Astrocyte of the hippocampus (primary cell): ENCODE measurements at places on chromosomes 1 and 21.

- peak; percentile 61 for DNase-seq
Measured at GRCh38 chr1:204258213-204259115, 44.7 kb upstream of the GOLT1A start.

DNA sequence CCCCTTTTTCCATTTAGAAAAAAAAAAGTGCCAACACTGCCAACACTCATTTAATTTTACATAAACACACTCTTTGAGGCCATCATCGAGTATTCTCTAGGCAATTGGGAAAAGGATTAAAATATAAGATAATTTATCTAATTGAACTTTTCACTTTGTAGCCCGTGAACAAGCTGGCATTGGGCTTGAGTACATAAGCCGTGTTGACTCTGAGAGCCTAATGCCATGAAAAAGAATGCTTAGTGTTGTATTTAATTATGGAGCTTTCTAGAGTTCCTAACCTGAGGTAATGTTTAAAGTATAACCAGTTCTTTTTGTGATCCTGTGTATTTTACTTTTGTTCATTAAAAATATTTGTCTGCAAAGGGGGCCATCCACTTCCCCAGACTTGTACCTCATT, 193.8 kb downstream of the LYPLAL1 start:
- no peak for DNase-seq

DNA sequence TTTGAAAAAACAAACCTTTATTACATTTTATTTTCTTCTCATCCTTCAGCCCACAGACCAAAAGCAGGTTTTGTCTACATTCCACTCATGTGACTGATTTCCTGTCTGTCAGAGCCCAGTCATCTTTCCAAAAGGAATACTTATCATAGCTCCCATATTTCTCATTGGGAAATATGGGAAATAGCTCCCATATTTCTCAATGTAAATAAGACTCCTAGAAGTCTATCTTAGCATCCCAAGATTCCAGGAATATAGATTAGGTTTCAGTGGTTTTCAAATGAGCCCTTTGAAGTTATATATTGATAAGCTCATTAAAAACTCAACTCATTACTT, 19.1 kb upstream of the NRDC start:
- DNase-seq, result peak; percentile 58

- peak; percentile 73 for DNase-seq
Measured at GRCh38 chr1:32539584-32540571, 651 bp downstream of the ZBTB8A start.

DNA sequence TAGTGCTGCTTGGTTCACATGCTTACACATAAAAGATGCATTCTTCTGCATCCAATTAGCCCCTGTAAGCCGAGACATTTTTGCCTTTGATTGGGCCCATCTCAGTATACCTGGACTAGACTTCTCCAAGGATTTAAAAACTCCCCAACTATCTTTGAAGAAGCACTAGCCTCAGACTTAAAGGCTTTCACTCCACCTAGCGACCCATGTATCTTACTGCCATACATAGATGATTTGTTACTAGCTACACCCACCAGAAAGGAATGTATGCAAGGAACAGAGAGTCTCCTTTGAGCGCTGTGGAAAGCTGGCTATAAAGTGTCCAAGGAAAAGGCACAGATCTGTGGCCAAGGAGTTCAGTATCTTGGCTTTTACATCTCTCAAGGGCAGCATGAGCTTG, 91.7 kb downstream of the LIPI start:
- no peak for DNase-seq

DNA sequence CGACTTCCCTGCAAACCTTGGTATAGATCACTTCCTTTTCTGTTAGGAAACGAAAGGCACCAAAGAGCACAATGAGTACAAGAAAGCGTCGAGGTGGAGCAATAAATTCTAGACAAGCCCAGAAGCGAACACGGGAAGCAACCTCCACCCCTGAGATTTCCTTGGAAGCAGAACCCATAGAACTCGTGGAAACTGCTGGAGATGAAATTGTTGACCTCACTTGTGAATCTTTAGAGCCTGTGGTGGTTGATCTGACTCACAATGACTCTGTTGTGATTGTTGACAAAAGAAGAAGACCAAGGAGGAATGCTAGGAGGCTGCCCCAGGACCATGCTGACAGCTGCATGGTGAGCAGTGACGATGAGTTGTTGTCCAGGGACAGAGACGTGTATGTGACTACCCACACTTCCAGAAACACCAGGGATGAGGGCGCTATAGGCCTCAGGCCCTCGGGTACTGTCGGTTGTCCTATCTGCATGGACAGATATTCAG, 18.5 kb downstream of the FAM89A start:
- DNase-seq, result no peak

DNA sequence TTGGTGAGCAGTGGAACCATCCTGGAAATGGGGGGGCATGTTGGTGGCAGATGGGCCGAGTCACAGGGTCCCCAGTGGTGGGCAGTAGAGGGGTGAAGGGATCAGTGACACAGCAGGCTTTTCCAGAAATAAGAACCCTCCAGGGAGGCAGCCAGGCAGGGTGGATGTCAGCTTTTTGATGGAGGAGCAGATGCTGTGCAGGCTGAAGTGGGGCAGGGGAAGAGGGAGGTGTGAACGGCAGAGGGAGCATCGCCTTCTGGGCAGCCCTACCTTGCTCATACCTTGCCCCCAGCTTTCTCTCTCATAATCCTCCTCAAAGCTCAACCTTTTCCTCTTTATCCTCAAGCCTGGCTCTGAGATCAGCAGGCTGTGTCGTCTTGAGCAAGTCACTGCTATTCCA, 131.8 kb upstream of the IPO9 start:
- DNase-seq, result no peak

GRCh38 chr1:99297923-99298322, 33.6 kb downstream of the PLPPR4 start:
- DNase-seq, result no peak

DNA sequence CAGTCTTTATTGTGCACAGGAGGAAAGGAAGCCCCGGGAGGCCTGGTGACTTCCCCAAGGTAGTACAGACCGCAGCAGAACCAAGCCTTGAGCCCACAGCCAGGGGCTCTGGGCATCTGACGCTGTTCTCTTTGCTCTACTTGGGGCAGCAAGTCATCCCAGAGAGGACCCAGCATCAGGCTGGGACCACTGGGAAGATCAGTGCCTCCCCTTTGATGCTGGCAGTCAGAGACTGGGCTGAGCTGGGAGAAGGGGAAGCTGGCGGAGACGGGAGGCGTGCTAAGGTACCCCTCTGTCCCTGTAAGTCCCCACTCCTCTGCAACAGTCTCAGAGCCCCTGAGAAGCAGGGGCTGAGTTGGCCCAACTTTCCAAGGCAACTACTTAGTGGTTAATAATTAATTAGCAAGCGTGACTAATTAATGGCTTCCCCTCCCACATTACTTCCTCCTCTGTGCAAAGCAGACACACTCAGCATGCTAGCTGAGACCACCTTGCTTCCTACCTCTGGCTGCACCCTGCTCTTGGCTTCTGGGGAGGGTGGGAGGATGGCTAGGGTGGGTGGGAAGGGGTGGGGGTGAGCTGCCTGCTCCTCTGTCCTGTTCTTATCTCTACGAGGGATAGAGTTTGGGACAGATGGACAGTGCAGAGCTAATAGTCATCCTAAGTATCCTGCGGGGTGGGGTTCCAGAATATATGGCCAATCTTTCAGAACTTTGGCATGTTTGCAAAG, 1.3 kb downstream of the INAVA start:
- no peak for DNase-seq

GRCh38 chr1:156900896-156901589, 7.5 kb downstream of the PEAR1 start:
- no peak for DNase-seq

GRCh38 chr1:10693497-10694273, 102.8 kb downstream of the CASZ1 start:
- DNase-seq, result peak; percentile 64

GRCh38 chr1:203083463-203083921, 2.3 kb downstream of the MYOG start:
- no peak for DNase-seq

- peak; percentile 41 for DNase-seq
Measured at GRCh38 chr21:37087188-37087587, 14.1 kb downstream of the TTC3 start.

GRCh38 chr1:110187139-110187890, 22.8 kb upstream of the KCNC4 start:
- peak; percentile 24 for DNase-seq

DNA sequence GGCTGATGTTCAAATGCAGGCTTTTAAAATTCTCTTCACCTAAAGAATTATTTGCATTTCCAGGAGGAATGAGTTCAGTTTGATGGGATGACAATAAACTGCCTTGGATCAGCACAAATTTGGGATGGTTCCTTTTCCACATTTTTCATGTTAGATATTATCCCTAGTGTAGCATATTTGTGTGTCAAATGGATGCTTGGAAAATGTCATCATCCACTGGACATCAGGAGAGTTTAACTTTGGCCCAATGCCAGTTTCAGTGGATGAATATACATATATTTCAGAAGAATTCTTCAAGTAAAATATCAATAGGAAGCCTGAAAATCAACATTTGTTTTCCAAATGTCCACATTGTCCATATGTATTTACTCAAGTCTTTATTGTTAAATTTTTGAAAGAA, 116.5 kb upstream of the COL24A1 start:
- no peak for DNase-seq

DNA sequence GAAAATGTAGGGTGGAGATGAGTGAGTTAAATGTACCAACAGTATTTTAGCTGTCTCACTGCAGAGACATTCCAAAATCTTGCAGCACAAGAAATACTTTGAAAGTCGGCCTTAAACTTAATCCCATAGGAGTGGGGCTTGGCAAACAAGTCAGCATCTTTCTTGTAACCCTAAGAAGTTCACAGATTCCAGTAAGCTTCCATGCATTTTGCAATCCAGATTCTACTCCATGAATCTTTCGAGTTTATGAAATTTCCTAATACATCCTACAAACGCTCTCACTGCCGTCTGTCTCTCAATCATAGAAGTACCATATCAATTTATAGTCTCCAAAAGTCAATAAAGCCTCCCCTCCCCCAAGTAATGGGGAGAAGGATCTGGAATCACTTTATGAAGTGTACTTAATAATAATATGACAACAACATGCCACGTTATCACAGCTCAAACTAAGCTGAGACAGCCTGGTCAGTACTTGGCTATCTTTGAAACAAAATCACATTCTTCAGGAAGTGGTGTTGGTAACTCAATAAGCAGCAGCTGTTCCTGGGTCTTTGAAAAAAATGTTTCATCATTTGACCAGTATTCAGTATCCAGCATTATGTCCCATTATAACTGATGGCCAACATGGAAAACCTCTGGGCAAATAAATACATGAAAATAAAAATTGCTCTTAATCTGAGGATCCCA, 317.4 kb upstream of the RUNX1 start:
- no peak for DNase-seq

DNA sequence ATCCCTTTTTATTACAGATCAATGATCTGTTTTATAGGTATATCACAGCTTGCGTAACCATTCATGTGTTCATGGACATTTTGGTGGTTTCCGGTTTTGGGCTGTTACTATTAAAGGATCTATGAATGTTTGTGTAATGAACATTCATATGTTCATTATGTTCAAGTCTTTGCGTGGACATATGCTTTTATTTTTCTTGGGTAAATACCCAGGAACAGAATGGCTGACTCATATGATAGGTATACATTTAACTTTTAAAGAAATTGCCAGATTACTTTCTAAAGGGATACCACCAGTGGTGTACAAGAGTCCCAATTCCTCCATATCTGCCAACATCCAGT, 73.7 kb downstream of the SPATA46 start:
- no peak for DNase-seq

DNA sequence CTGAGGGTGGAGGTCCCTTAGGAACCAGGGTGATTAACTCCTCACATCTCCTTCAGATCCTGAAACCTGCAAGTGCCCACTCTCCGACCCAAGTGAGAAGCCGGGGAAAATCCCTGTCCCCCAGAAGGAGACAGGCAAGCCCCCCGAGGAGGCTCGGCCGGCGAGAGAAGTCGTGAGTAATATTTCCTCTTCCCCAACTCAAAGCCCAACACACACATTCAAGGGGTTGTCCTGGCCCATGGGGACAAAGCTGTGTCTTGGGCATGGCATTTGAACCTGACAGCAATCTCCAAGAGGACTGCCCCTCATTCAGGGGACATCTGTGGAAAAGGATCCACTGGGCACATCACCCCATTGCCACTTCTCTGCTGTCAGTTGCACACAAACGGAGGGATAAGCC, 23.6 kb downstream of the VASH2 start:
- DNase-seq, result no peak

DNA sequence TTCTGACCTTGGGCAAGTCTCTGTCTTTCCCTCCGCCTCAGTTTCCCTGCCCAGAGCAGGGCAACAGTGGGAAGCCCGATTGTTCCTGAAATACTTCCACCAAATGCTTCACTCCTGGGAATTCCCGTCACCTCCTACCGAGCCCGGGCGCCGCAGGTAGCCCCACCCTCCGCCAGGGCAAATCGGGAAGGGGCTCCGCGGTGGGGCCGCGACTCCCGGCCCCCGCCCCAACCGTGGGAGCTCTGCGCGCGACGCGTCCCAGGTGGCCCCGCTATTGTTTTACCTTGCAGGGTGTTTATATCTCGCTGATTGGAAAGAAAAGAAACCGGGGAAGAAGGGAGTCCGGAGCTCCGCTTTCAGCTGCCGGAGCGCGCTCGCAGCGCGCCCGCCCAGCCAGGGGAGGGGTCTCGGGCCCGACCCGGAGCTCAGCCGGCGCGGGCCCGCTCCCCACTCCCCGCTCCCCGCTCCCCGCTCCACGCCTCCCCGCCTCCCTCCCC, 407 bp downstream of the IGSF3 start:
- peak; percentile 51 for DNase-seq

- peak; percentile 56 for DNase-seq
Measured at GRCh38 chr1:208085655-208086515, 158.3 kb downstream of the PLXNA2 start.

- DNase-seq, result no peak
Measured at GRCh38 chr1:22579541-22580155, 16.4 kb downstream of the EPHA8 start.

- DNase-seq, result no peak
Measured at GRCh38 chr1:37071829-37072228, 37.5 kb upstream of the GRIK3 start.

DNA sequence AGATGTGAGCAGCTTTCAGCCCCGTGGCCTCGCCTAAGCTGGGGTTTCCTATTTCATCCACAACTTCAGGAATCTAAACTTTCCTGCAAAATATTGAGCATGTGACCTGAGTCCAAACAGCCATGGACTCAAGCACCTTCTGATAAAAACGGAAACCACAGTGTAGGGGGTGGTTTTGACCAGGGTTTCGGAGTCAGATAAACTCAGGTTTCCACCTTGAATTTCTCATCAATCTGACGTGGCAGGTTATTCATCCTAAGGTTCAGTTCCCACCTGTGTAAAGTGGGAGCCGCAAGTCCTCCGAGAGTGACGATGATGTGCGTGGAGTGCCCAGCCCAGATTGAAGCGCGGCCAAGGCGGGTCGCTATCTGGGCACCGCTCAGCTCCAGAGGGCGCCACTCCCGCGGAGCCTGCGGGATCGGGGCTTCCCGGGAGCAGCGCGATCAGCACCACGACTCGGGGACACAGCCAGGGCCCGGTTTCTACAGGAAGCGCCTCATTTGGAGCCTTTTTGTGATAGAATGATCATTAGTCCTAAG, 871 bp upstream of the ETS2 start:
- DNase-seq, result peak; percentile 85

DNA sequence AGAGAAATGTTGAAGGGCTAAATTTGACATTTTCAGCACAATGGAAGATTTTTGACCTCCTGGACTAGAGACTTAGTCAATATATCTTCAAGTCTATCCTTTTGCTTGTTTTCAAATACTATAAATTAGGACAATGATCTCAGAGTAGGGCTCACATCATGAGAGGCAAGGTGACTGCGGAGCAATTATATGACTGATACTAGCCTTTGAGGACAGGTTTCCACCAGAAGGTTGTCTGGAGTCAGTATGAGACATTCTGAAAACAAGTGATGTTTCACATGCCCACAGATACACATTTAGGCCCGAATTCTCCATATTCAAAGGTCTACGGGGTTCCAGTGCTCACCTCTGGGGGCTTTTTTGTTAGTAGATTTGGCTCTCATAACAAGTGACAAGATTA, 142.3 kb upstream of the SAMSN1 start:
- no peak for DNase-seq
